Activated naive CD4-positive, alpha-beta T cell treated with anti-CD3 and anti-CD28 coated beads, Interleukin-2, amount 50 U/mL, for 72 hours (primary cell): ENCODE measurements at places on chromosomes 16 and 17.
A peak's percentile ranks its signal among the peaks of the same experiment; 100 is the strongest.

DNA sequence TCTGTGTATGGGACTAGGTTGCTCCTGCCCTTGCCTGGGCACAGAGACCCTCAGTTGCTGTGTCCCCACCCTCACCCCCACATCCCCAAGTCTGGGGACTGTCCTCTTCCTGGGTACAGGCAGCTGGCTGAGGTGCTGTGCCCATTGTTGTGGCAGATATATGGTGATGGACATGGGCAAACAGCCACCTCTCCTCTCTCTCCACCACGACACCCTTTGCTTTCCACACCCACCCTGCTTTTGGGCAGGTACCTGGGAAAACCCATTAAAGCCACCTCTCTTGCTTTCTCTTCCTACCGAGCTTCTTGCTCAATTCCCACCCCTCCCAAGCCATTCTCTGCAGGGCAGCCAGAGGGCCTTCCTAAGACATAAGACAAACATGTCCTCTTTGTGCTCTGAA, 21.7 kb downstream of the TRPV2 start:
- DNase-seq: no peak

DNA sequence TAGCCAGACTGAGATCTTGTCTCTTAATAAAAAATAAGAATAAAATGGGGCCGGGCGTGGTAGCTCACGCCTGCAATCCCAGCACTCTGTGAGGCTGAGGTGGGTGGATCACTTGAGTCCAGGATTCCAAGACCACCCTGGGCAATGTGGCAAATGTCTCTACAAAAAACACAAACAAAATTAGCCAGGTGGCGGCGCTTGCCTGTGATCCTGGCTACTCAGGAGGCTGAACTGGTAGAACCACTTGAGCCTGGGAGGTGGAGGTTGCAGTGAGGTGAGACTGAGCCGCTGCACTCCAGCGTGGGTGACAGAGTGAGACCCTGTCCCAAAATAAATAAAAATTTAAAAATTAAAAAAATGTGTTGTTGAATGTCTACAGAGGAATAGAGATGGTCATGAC, 2.9 kb upstream of the DEF8 start:
- no peak for DNase-seq

- DNase-seq: no peak
Measured at GRCh38 chr16:86515777-86516622, 5.7 kb downstream of the FOXF1 start.

DNA sequence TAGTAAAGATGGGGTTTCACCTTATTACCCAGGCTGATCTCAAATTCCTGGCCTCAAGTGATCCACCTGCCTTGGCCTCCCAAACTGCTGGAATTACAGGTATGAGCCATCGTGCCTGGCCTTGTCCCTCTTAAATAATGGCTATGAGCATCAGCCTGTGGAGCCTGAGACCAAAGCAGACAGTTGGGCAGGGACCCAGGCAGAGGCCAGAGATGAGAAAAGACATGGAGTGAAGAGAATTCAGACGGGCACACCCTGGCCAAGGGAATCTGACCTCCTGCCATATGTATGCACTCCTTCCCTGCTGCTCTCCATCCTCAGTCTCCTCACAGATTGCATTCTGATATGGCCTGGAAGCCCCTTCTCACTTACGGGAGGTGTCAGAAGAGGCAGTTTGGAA, 98.4 kb upstream of the DNAH9 start:
- no peak for DNase-seq

DNA sequence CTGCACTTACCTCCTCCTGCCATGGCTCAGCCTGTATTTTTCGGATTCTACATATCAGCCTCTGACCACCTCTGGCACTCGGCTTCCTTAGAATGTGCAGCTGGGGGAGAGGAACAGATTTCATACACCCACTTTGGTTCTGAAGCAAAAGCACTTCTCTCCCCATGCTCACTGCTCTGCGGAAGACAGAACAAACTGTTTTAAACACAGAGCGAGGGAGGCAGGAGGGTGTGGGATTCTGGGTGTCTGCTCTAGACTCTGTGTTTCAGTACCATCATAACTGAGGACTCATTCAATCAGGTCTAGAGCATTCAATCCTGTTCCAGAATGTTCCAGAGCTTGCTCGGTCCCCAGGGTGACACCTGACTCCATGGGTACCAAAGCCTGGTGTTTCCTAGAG, 239.1 kb downstream of the GRIN2A start:
- DNase-seq: no peak

- DNase-seq: no peak
Measured at GRCh38 chr17:82217530-82218204, 5.0 kb upstream of the CCDC57 start.

GRCh38 chr17:66287911-66288310, 14.5 kb upstream of the PRKCA start:
- no peak for DNase-seq

DNA sequence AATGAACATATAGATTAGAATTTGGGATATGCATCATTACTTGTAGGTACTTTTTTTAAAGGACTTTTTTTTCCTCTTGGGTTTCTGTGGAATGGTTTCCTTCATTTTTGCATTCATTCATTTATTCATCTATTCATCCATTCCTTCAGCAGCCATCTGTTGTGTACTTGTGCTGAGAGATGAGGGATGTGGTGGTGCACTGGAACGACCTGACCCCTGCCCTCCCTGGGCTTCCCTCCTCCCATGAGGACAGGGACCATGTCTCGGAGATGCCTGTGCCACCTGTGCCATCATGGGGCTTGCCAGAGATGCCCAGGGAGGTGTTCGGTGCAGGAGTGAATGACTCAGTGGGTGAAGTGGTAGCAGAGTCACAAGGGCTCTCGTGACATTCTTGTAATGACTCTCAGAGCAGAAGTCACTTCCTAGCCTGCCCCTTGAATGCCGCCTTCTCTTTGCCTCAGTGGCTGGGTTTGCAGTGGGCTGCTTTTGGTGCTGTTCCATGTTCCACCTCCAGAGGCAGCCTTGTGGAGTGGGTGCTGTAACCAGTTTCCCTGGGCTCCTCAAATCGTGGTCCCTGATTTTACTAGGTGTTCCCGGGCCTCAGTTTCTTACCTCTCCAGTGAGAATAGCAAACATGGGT, 43.9 kb downstream of the CLEC16A start:
- DNase-seq: peak; percentile 86

DNA sequence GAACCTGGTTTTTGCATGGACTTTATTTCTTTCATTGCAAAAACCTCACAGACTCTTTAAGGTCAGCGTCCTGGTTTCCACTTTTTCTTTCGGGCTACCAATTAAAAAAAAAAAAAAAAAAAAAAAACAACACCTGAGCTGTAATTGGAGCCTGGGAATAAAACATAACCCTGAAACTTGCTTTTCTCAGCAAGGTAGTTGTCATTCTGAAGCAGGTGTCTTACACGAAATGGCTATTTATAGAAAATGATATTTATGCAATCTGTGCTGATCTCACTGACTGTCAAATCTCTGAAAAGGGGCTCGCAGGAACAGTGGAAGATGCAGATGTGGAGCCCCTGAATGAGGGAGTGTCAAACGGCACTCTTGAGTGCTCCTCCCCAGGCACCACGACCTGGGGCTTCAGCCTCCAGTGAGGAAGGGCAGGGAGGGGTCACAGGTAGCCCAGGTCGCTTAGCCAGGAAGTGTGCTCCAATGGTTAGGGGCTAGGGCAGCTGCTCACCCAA, 10.4 kb upstream of the COTL1 start:
- DNase-seq: no peak

- DNase-seq: no peak
Measured at GRCh38 chr17:59327121-59327980, 4.1 kb upstream of the YPEL2 start.

GRCh38 chr17:65558683-65559460, 2.6 kb downstream of the AXIN2 start:
- no peak for DNase-seq

DNA sequence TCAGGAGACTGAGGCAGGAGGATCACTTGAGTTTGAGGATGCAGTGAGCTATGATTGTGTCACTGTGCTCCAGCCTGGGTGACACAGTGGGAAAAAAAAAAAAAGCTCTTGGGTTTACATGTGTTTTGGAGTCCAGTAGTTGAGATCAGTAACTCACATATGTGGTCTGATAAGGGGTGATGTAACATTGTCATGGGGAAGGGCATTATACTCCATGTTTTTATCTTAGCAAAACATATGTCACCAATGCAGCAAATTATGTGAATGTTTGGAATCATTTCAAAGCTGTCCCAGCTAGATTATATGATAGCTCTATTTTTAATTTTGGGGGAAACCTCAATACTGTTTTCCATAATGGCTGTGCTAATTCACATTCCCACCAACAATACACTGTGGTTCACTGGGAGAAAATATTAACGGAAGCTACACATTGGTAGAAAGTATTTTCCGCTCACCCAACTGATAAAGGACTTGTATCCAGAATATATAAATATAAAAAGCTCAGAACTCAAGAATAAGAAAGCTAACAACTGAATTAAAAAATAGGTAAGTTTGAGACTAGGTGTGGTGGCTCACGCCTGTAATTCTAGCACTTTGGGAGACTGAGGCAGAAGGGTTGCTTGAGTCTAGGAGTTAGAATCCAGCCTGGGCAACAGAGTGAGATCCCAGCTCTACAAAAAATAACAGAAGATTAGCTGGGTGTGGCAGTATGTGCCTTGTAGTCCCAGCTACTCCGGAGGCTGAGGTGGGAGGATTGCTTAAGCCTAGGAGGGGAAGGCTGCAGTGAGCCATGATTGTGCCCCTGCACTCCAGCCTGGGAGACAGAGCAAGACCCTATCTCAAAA, 224.1 kb upstream of the TBX2 start:
- DNase-seq: no peak

- no peak for DNase-seq
Measured at GRCh38 chr17:18224387-18225120, 881 bp upstream of the LLGL1 start.

GRCh38 chr17:28381141-28381825, 9.8 kb downstream of the SARM1 start:
- no peak for DNase-seq

DNA sequence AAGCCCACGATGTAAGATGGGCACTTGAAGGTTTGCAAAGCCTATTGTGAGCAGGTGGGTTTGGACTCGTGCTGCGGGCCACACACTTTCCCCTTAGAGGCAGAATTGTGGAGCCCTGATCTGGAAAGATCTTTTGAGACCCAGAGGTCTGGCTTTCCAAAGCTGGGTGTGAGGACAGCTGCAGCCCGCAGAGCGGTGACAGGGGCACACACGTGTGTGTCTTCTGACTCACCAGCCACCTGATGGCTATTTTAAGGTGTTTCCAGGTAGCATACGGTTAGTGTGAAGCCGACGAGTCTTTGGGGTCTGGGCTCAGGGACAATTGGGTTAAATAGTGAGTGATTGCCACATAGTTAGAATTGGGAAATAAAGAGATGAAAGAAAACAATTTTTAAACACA, 108.9 kb upstream of the GSE1 start:
- DNase-seq: no peak

DNA sequence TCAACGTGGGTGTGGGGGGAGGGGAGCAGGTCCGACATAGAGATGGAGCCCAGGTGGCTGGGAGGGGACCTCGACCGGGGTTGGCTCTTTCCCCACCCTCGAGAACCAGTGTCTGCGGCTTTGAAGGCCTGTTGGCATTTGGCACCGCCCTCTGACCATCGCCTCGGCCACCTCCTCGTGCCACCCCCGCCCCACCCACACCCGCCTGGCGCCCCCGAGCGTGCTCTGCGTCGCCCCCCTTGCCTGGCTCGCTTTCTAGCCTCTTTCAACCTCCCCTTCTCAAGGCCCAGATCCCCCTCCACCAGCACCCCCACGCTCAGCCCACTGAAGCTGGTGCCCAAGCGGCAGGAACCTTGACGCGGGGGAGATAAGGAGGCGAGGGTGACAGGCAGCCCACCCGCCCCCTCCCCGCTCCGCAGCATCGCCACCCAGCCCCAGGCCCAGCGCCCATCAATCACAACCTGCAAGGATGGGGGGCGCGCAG, 619 bp downstream of the CACNB1 start:
- DNase-seq: no peak

- no peak for DNase-seq
Measured at GRCh38 chr16:21281698-21282389, 3.8 kb upstream of the CRYM start.
